ENCODE measurements at places on chromosomes 16 and 17.
A peak's percentile ranks its signal among the peaks of the same experiment; 100 is the strongest.

GRCh38 chr16:61289141-61289540 is 747.1 kb downstream of the CDH8 start:
- DNase-seq: no peak

- no peak for DNase-seq
Measured at GRCh38 chr17:65139101-65139764, 2.1 kb downstream of the RGS9 start.

DNA sequence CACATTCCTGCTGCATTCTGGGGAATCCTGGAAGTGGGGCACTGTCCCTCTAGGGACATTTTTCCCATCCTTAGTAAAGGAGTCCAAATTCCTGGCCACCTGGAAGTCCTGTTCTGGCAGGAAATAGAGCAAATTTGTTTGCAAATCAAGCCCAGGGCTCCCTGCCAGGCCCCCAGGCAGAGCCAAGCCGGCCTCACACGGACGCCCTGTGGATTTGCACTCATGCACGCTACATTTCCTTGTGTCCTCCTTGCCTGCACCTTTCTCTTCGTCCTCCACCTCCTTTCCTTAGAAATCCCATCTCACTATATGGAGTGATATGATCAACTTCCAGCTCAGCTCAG is 7.0 kb upstream of the CALB2 start:
- no peak for DNase-seq

DNA sequence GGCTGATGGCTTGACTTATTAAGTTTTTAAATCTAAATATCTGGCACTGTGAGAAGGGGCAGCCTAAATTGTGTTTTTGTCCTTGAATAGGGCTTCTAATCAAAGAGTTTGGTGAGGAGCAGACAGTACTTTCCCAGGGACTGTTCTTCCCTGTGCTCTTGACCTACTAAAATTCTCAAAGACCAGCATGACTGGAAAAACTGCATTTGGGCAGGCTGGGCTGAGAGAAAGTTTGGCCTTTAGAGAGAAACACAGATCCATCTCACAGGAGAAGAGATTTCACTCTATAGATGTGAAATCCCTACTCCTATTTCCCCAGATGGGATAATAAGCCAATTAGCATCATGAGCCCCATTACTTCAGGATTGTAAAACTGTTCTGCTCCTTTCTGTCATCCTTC is 7.3 kb downstream of the PCTP start:
- no peak for DNase-seq

- DNase-seq: peak; percentile 67
Measured at GRCh38 chr16:89360760-89361435, 129.5 kb downstream of the ANKRD11 start.

DNA sequence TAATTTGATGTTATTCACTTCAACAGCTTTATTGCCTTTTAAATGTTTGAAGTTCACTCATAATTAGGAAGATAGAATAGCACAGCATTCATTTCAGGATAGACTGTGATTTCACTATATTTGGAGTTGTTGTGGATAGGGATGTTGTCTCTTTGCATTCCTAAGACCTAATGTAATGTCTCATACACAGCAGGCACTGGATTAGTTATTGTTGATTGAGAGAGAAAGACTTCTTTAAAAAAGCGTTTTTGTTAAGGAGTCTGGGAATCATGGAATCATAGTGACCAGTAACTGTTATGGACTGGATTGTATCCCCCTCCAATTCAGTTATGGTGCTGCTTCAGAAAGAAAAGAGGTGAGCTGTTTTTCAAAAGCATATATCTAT is 122.0 kb downstream of the USP22 start:
- DNase-seq: no peak

GRCh38 chr17:15475631-15476354 is 8.4 kb upstream of the CDRT4 start:
- DNase-seq: no peak

- peak; percentile 86 for DNase-seq
Measured at GRCh38 chr16:79089735-79090284, 510.7 kb downstream of the MAF start.

DNA sequence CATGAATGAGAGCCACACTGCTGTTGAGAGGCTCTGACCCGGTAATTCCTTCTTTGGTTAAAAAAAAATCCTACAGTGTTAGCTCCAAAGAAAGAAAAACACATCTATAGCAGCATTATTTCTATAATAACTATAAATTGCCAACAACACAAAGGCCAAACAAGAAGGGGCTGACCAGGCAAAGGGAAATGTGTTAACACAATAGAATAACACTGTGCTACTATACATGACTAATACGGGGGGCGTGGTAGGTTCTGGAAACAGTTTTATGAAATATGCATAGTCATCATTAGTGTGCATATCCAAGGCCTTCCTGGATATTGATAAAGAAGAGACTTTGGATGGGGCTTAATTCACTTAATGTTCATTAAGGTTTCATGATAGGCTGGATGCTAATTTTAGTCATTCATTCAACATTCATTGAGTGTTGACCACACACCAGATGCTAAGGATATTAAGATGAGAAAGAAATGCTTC is 50.0 kb upstream of the CCL1 start:
- no peak for DNase-seq

GRCh38 chr17:56130026-56130425 is 23.2 kb upstream of the ANKFN1 start:
- no peak for DNase-seq

DNA sequence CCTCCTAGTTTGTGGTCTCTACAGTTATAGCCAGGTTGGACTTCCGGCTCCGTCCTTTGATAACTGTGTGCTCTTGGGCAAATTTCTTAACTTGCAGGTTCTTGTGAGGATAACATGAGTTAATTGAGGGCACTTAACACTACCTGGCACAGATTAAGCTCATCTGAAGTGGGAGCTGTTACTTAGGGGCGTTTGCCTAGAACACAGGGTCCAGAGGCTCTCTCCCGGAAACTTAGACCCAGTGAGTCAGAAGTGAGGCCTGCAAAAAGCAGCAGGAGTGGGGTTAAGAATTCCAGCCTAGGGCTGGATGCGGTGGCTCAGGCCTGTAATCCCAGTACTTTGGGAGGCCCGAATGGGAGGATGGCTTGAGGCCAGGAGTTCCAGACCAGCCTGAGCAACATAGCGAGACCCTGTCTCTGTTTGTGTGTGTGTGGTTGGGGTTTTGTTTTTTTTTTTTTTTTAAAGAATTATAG is 1.4 kb downstream of the MVP start:
- DNase-seq: no peak

- DNase-seq: no peak
Measured at GRCh38 chr16:24973809-24974461, 41.2 kb downstream of the ARHGAP17 start.

- peak; percentile 20 for DNase-seq
Measured at GRCh38 chr17:47663912-47664623, 14.3 kb downstream of the KPNB1 start.

GRCh38 chr16:79721270-79721669 is 120.7 kb upstream of the MAF start:
- DNase-seq: no peak

DNA sequence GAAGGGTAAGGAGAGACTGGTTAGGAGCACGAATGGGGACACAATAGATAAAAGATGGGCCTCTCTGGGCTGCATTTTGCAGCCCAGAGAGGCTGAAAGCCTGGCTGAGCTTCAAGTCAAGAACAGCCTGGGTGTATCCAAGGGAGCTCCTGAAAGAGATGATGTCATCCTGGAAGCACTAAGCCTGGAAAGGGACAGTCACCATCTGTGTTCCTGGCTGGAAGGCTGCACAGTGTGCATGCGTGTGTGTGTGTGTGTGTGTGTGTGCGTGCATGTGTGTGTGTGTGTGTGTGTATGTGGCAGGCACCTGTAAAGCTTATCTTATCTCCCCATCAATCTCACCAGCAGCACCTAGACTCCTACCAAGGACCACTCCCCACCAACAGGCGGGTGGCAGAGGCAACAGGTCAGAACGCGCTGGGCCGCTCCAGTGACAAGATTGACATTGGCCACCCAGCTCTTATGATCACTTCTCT is 44.1 kb downstream of the COG7 start:
- no peak for DNase-seq

GRCh38 chr16:57528499-57529390 is 7.6 kb downstream of the CCDC102A start:
- DNase-seq: no peak

DNA sequence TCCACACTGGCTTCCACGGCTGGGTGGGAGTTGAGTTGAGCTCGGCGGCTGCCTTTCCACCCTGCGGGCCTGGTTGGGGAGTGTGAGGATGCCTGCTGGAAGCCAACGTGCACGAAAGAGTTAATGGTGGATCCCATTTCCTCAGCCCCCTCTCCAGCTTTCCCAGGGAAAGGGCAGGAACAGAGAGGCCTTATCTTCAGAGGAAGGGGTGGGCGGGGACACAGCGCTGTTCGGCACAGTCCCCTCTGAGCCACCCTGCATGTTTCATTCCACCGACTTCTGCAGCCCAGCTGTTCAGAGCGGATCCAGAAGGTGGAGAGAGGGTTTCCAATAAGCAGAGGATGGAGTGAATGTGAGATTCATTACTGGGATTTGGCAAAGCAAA is 295.3 kb downstream of the SEC14L1 start:
- DNase-seq: no peak

- peak; percentile 60 for DNase-seq
Measured at GRCh38 chr17:8153957-8154607, 1.9 kb upstream of the PER1 start.

GRCh38 chr17:62871291-62871690 is 63.2 kb upstream of the MARCHF10 start:
- no peak for DNase-seq

- DNase-seq: peak; percentile 81
Measured at GRCh38 chr17:17849147-17849820, 12.5 kb upstream of the SREBF1 start.

DNA sequence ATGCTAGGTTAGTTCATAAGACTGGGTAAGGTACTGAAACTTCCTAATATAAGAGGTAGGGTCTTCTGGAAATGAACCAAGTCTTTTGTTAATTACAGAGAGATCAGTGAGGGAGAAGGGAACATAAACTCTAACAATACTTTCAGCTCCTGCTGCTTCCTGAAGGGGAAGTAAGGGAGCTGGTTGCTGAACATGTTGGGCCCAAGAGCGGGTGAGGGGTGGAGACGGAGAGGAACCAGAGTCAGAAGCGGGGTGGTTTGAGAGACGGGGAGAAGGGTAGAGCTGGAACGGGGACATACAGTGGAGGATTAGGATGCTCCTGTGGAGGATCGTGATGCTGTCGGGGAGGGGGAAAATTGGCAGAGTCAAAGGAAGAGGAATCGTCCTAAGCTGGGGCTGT is 11.5 kb upstream of the ZNF747 start:
- no peak for DNase-seq

- DNase-seq: no peak
Measured at GRCh38 chr17:28747801-28748750, 4.3 kb downstream of the TRAF4 start.

GRCh38 chr16:87598431-87598830 is 3.9 kb upstream of the JPH3 start:
- no peak for DNase-seq

- peak; percentile 53 for DNase-seq
Measured at GRCh38 chr17:62652251-62653001, 25.0 kb downstream of the MRC2 start.

- no peak for DNase-seq
Measured at GRCh38 chr17:2911035-2911754, 115.0 kb downstream of the RAP1GAP2 start.

- DNase-seq: no peak
Measured at GRCh38 chr17:39867084-39867879, 720 bp upstream of the ZPBP2 start.

- DNase-seq: no peak
Measured at GRCh38 chr17:5330981-5331380, 48.9 kb downstream of the RABEP1 start.

- DNase-seq: peak; percentile 43
Measured at GRCh38 chr16:21023509-21024202, 123.1 kb downstream of the LYRM1 start.

DNA sequence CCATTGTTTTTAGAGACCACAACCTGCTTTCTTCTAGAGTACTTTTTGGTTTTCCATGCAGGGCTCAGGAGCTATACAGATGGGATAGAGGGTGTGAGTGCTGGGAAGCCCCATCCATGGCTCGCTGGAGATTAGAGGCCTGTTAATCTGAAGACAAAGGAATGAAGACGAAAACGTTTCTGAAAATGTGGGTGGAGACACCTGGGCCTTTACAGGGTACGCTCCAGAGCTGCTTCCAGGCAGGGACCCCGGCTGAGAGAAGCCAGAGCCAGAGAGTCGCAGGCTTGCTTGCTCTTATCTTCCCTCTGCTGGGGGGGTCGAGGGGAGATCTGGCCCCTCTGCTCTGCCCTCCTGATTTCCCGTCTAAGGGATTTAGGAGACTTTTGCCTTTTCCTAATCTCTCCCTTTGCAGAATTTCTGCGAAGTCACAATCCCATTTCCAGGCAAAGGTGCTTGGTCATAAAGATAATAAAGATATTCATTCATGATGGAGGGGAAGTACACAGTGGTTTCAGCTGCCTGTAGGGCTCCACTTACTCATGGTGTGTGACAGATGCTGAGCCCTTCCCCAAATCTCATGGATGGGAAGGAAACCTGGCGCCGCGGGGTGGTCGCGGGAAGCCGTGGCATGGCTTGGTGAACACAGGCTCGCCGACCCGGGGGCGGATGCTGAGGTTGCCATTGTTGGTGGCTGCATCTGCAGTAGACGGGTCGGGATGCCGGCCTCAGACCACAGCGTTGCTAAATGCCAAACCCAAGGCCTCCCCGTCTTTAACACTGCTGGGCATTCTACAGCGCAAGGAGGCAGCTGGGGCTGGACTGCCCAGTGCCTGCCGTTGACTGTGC is 4.8 kb upstream of the SOCS3 start:
- DNase-seq: peak; percentile 57

GRCh38 chr17:7128160-7128559 is 13.5 kb upstream of the ASGR2 start:
- DNase-seq: no peak

GRCh38 chr16:80631581-80631980 is 90.8 kb downstream of the DYNLRB2 start:
- no peak for DNase-seq

- DNase-seq: no peak
Measured at GRCh38 chr17:67449845-67450755, 73.0 kb downstream of the PITPNC1 start.

DNA sequence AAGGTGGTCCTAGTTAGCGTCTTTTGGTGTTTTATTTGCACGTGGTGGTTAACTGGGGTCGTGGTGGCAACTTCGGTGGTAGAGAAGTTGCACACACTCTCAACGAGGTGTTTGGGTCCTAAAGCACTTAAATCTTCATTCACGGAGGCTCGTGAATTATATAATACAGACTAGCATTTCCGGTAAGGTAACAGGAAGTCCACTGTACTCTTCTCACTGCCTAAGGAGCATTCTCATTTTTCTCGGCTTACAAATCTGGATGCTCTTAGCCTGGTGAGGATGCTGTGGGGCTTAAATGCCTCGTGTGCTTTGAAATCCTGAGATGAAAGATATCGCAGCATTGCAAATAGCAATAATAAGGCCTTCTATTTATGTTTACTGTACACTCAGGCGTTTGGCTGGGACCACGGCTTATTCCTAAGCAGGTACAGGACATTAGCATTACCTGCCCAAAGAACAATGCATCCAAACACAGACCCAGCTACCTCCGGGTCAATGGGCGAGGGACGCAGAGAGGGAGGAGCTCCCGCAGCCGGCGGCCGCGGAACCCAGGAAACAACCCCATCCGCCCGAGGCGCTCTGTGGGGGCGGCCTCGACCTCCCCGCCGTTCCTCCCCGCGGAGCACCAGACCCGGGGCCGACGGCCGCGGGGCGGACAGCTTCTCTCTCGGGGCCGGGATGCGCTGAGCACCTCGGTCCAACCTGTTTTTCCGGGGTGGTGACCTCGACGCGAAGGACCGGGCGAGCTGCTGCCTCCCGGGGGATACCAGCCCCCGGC is 856 bp downstream of the DNAJA2 start:
- DNase-seq: no peak
